ENCODE measurements at places on chromosomes 6 and 20.
A peak's percentile ranks its signal among the peaks of the same experiment; 100 is the strongest.

DNA sequence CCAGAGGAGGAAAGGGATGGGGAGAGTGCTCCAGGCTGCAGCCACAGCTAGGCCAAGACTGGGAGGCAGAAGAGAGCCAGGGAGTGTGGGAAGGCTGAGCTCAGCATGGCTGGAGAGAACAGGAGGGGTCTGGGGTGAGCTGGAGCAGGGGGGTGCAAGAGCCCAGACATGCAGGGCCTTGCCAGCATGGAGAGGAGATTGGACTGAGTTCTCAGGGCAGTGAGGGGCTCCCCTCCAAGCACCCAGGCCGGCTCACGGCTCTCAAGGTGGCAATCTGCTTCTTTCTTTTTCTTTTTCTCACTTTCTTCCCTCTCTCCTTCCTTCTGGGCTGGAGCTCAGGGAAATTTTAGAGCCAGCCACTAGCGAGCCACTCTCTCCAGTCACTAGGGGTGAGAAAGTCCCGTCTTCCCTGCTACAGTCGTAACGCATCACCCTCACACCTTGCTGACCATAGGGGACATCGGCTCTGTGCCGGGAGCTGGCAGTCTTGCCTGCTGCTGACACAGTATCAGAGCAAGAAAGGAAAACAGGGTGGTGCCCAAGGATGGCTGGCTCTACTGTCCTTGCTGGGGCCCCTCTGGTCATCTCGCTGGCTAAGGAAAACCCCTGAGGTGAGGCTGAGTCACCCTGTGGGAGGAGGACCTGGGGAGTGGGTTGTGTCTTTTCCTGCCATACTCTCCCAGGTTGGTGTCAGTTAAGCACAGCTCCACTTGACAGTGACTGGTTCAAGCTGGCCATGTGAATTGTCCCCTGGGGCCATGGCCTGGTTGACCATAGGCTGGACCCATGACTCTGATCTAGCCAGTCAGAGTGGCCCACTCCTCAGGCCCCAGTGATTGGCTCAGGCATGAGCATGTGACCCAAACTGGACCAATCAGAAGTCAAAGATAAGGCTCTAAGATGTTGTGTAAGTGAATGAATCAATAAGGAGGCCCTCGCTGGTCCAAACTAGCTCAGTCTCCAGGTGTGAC lies 135.1 kb upstream of the PMEPA1 start:
- no peak for DNase-seq

DNA sequence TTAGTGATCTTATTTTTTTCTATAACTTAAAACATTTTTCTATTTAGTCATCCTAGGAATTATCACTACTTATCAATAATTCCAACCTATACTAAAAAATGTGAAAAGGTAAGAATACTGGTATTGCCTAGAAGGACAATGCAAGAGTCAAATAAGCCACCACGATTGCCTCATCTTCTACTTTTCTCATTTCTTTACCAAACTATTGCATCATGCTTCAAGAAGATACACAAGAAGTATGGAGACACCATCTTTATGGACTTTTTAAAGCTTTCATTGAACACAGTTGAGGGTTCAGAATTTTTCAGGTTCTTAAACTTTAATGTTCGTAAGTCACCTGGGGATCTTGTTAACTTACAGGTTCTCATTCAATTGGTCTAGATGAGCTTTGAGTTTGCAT lies 25.9 kb downstream of the ELOVL2 start:
- DNase-seq: no peak

DNA sequence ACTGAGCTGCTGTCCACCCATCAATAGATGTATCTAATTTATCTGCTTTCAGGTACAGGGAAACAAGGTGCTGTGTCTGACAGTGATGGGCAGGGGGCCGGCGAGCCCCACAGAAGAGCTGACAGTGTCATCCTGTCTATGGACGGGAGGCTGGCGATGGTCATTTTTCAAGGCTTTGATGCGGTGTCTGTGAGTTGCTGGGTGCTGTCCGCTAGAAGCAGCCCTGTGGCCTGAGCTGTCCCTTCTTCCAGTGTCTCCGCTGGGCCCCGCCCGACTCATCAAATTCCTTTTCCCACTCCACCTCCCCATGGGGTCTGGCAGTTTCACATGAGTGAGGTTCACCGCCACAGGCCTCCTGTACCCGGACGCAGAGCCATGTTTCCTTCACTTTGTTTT lies 161.4 kb upstream of the PMEPA1 start:
- no peak for DNase-seq

GRCh38 chr6:40506954-40507353 lies 80.2 kb downstream of the LRFN2 start:
- DNase-seq: no peak

DNA sequence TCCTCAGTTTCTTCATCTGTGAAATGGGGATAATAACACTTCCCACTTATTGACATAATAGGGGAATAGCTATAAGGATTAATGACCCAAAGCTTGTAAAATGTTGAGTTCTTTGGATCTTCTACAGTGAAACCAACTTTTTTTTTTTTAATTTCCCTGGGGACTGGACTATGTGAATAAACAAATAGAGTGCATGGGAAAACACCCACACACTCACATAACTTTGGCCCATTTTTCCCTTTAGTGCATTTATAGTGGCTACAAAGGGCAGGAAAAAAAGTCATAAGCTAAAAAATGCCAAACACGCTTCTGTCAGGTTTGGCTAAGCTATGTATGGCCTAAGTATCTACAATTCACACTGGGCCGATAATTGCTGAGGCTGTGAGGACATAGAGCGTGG lies 406.2 kb upstream of the JAG1 start:
- no peak for DNase-seq

DNA sequence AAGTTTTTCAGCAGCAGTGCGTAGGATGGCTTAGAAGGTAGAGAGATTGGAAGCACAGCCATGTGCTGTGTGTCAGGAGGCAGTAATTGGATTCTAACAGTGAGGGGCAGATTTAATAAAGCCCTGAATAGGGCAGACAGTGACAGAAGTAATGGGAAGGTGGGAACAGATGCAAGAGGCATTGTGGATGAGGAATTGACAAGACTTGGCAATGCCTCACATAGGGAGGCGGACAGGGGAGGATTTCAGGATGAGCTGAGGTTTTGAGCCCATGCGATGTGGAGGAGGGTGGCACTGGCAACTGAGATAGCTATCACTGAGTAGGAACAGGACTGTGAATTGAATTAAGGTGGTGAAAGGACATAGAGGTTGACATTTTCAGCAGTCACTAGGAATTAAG lies 262.2 kb upstream of the FLRT3 start:
- no peak for DNase-seq

GRCh38 chr6:55046869-55047422 lies 127.4 kb upstream of the HCRTR2 start:
- no peak for DNase-seq

- DNase-seq: no peak
Observed at GRCh38 chr6:142359271-142359960, 57.6 kb downstream of the ADGRG6 start.

DNA sequence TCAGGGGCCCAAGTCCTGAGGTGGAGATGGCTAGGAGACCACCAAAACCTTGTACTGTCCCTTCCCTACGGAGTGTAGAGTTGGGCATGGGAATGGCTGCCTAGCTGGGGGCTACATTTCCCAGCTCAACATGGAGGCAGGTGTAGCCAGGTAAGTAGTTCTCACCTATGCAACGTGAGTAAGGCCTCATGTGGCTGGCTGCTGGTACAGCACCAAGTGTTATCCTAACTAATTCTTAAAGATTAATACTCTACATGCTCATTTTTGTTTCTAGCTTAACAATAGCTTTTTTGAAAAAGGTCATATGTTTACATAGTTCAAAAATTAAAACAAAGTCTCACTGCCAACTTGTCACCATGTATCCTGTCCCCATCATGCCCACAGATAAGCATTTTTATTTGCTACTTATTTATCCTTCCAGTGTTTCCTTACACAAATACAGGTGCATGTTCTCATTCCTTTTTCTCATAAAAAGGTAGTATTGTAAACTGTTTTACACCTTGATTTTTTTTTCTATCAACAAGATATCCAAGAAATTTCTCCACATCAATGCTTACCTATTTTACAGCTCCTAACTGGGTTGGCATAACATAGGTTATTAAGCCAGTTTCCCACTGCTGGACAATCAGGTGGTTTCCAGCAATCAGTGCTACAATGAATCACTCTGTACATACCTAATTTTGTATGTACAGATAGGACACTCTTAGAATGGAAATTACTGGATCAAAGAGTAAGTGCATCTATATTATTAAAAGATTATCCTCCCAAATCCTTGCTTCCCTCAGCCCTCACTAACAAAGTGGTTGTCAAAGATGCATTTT lies 25.5 kb downstream of the ABHD12 start:
- no peak for DNase-seq

- DNase-seq: no peak
Observed at GRCh38 chr20:44723391-44723790, 8.2 kb downstream of the CCN5 start.

DNA sequence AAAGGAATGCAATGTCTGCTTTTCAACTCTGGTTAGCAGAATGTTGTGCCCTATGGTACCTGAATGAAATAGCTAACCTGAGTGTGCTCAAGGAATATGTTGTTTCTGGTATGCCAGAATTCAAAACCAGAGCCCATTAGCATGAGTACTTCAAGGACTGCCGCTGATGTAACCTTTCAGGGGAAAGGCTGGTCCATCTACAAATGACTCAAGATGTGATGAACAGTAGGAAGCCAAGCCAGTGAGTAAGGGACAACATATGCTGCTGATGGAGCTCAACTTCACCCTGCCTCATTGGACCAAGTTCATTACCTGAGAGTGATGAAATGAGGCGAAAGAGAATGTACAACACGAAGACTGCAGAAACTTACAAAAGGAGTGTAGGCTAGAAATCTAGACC lies 95.7 kb upstream of the BMP2 start:
- no peak for DNase-seq

DNA sequence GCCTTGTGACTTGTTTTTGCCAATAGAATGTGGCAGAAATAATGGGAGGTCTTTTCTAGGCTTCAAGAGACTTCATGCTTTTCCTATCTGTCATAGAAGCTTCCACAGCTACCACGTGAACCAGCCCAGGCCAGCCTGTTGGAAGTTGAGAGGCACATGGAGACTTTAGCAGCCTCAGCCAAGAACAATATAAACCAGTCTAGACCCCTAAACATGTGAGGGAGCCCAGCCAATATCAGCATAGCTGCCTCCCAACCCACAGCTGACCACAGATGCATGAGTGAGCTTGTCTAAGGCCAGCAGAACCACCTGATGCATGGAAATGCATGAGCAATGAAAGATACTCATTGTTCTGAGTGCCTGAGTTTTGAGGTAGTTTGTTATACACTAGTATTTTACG lies 540.7 kb upstream of the BTBD3 start:
- no peak for DNase-seq

DNA sequence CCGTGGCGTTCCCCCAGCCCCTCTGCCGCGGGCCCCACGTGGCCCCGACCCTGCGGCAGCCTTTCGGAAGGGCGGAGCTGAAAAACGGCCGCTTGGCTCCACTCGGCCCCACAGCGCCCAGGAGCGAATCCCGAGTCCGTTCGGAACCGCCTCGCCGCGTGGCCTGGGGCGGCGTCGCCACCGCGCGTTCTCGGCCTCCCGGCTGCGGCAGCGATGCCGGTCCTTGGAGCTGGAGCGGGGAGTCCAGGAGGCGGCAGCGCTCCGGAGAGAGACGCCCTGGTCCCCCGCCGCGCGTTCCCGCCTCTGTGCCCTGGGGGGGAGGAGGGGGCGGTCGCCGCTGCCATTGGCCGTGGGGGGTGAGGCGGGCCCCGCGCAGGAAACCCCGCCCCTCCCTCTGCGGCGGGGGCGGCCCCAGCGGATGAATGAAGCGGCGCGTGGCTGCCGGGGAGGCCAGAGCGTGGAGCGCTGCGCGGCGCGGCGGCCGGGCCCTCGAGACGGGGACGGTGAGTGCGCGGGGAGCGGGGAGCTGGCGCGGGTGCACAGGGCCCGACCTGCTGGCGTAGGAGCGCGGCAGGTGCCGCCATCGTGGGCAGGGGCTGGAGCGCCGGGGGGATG lies at the start of gene SLCO4A1:
TSS of gene SLCO4A1 (plus strand) at position 453 of the 615 bp plus-strand sequence. CDS start 13,952 bp downstream, outside the sequence.
- DNase-seq: peak; percentile 56

DNA sequence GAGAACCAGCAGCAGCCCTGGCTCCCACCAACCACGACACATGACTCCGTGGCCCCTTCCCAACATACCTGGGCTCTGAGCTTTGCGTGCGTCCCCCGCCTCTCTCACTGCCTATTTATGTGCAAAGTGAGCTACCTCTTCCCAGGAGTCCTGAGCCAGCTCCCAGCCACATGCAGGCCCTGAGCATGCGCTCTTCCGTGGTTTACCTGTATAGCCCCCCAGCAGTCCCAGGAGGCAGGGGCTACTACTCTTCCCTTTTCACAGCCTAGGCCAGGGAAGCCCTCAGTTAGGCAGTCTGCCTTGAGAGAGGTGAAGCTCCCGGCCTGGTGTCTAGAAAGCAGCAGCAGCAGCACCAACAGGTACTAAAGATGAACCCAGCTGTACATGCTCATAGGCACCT lies 114.8 kb upstream of the CDYL start:
- DNase-seq: no peak

GRCh38 chr6:129608886-129609537 lies 101.0 kb downstream of the ARHGAP18 start:
- no peak for DNase-seq

GRCh38 chr20:13412806-13413445 lies 191.9 kb downstream of the ISM1 start:
- no peak for DNase-seq

DNA sequence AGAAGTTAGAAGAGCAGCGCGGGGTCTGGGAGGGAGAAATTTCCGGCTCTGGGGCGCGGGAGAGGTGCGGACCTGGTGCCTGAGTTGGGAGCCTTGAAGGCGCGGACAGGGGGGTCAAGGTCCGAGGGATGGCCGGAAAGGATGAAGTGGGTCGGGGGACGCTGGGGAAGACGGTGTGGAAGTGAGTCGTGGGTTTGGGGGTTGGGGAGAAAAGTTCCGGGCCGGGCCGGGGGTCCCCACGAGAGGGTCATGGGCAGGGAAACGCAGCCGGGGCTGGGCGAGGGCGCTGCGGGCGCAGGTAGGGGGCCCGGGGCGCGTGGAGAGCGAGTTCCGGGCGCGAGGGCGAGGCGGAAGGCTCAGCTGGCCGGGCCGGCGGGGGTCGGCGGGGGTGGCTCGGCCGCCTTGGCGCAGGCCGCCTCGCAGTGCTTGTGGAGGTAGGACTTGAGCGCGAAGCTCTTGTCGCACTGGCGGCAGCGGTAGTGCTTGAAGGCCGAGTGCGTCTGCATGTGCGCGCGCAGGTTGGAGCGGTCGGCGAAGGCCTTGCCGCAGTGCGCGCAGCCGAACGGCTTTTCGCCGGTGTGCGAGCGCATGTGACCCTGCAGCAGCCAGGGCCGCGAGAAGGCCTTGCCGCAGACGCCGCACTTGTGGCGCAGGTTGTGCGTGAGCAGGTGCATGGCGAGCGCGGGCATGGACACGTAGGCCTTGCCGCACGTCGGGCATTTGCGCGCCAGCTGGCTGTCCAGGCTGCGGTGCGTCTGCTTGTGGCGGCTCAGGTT lies 10.5 kb upstream of the SRXN1 start:
- no peak for DNase-seq
